Spinal cord (tissue), 10 donors: ENCODE measurements at places on chromosomes 5 and 9. TPM values are rescaled to one million over a fixed set of nuclear protein-coding genes. Genes with fewer than 3 reads are reported as not detected.

- no peaks in the 10 kb centered on the region for H3K27me3 ChIP-seq
- H3K4me3 ChIP-seq: no peak overlapping the region
- H3K4me1 ChIP-seq: peaks cover 10% of the 10 kb centered on the region
- H3K27ac ChIP-seq: no peak overlapping the region
- DNase-seq: no peak
Measured at GRCh38 chr9:90858457-90858901, 56.9 kb downstream of the SYK start.

GRCh38 chr9:121242959-121243346 is 25.0 kb upstream of the GSN start:
- H3K4me3 ChIP-seq: no peak overlapping the region
- no peak for DNase-seq
- H3K27me3 ChIP-seq: no peaks in the 10 kb centered on the region
- H3K27ac ChIP-seq: no peak overlapping the region

- H3K27ac ChIP-seq: no peak overlapping the region
- no peak for DNase-seq
- H3K36me3 ChIP-seq: peaks cover 4% of the 10 kb centered on the region
- H3K27me3 ChIP-seq: no peaks in the 10 kb centered on the region
- no peak overlapping the region for H3K4me3 ChIP-seq
- no peaks in the 10 kb centered on the region for H3K4me1 ChIP-seq
Measured at GRCh38 chr5:90852531-90852930, 293.9 kb downstream of the ADGRV1 start.

GRCh38 chr9:11892401-11892800 is 800.8 kb upstream of the TYRP1 start:
- H3K36me3 ChIP-seq: no peaks in the 10 kb centered on the region
- no peak overlapping the region for H3K27ac ChIP-seq
- H3K4me1 ChIP-seq: no peaks in the 10 kb centered on the region
- no peak overlapping the region for H3K4me3 ChIP-seq

- H3K4me1 ChIP-seq: peaks cover 45% of the 10 kb centered on the region
- peak; percentile 99 for DNase-seq
- H3K27ac ChIP-seq: peak overlapping the region; percentile 47
- H3K36me3 ChIP-seq: no peaks in the 10 kb centered on the region
- H3K27me3 ChIP-seq: peaks cover 8% of the 10 kb centered on the region
Measured at GRCh38 chr9:127770905-127771569, 7.4 kb downstream of the SH2D3C start.

- H3K27ac ChIP-seq: no peak overlapping the region
- no peaks in the 10 kb centered on the region for H3K4me1 ChIP-seq
- H3K36me3 ChIP-seq: no peaks in the 10 kb centered on the region
- H3K4me3 ChIP-seq: no peak overlapping the region
Measured at GRCh38 chr5:127561254-127561653, 43.8 kb downstream of the PRRC1 start.

FAT2 gene
- 0.82 TPM for polyA plus RNA-seq

PCDHGA5 gene
- 15.5 TPM for polyA plus RNA-seq
